ENCODE measurements at places on chromosomes 16 and 17.

- no peak for DNase-seq
These were observed 3.1 kb downstream of the SCNN1G start for GRCh38 chr16:23185656-23186055.

GRCh38 chr16:85635545-85636140, 22.5 kb downstream of the GSE1 start:
- DNase-seq = no peak

DNA sequence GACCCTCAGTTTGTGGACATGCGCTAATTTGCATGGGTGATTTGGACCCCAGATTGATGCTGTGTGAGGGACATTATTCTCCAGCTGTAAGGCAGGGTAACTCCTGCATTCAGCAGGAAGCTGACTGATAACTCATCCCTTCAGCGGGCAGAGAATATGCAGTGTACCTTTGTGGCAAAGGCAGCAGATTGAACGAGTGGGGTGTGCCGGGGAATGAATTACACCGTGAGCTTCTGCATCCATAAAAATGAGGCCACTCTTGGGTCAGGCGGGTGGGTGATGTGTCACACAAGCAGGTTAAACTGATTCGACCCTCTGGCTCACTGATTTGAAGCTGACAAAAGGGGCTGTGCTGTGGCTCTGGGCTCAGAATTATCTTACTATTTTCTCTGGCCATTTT, 128.9 kb upstream of the PMFBP1 start:
- no peak for DNase-seq

GRCh38 chr17:49111934-49112333, 20.6 kb upstream of the B4GALNT2 start:
- no peak for DNase-seq

DNA sequence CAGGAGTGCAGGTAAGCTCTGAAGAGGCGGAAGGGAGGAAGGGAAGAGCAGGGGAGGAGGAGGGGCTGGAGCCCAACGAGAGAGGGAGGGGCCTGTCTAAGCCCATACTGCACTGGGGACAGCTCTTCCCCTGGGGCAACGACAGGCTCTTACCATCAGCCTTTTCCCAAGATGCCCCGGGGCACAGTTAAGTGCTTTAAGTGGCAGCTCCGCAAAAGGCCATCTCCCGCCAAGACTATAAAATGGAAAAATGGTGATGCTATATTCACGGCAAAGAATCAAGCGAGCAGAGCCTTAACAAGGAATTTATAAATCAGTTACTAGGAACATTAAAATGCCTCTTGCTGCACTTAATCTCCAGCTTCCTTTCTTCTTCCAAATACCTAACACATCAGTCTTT, 110.2 kb upstream of the NLRP1 start:
- no peak for DNase-seq

GRCh38 chr17:50134206-50135110, 4.5 kb upstream of the SAMD14 start:
- DNase-seq = no peak

DNA sequence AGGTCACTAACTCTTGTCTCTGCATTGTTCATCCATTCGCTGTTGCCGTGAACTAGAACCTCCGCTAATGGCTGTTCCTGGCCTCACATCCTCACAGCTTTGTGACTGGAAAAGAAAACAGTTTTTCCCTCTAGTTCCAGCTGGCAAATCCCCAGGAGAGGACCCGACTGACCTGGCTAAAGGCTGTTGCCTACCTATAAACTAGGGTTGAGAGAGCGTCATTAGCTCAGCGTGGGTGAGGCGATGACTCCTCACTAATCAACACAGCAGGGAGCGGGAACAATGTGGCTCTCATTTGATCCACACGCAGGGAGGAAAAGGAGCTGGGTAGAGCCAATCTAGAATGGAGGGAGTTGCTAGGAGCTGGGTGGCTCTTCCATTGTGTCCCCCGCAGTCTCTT, 282.1 kb upstream of the IRX5 start:
- DNase-seq = no peak

DNA sequence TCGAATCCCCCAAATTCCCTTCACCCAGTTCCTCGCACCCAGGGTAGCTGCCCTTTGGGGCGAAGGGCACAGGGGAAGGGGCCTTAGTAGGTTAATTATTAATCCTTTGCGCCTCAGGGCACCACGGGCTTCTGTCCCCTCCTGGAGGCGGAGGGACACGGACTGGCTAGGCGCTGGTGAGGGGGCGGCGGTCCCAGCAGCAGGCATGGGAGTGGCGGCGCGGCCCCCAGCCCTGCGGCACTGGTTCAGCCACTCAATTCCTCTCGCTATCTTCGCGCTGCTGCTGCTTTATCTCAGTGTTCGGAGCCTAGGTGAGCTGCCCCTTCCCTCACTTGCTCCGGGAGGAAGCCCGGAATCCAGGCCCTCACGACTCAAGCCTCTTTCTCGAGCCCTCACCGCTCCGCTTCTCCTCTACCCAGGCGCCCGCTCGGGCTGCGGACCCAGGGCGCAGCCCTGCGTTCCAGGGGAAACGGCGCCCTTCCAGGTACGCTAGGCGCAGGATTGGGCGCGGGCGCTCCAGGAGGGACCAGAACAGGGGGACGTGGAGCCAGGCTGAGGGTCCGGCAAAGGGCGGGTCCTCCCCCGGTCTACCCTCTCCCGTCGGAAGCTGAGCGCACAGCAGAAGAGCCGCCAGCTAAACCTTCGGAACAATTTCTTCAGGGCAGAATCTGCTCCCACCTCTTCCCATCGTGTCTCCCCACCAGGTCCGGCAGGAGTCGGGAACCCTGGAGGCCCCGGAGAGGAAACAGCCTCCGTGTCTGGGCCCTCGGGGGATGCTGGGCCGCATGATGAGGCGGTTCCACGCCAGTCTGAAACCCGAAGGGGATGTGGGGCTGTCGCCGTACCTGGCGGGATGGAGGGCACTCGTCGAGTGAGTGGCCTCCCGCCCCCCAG, at the start of gene GLTPD2:
GLTPD2 (plus strand) TSS at position 158 of the 894 bp plus-strand sequence; CDS start at position 206, 48 bp downstream.
- no peak for DNase-seq

- DNase-seq = no peak
These were observed 141.3 kb downstream of the CYB561 start for GRCh38 chr17:63304704-63305261.

DNA sequence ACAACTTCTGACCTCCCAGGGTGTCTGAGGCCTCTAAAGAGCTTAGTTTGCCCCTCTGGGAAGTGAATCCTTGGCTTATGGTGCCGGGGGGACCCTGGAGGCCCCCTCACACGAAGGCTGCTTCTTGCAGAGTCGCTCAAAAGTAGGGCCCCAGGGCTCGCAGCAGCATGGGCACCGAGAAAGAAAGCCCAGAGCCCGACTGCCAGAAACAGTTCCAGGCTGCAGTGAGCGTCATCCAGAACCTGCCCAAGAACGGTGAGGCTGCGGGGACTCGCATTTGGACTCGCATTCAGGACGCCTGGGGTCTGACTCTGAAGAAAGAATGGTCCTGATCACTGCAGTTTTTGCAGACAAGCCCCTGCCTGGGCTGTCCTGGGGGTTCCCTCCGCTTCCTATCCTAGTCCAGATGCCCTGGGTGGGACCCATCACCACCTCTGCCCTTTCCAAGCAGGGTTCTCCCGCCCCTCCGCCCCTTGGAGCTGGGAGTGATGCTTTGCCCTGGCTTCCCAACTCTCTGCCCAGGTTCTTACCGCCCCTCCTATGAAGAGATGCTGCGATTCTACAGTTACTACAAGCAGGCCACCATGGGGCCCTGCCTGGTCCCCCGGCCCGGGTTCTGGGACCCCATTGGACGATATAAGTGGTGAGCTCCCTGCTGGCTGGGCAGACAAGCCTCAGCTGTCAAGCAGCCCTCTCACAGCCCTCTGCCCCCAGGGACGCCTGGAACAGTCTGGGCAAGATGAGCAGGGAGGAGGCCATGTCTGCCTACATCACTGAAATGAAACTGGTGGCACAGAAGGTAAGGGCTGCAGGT, 698 bp downstream of the ACBD4 start:
- no peak for DNase-seq

DNA sequence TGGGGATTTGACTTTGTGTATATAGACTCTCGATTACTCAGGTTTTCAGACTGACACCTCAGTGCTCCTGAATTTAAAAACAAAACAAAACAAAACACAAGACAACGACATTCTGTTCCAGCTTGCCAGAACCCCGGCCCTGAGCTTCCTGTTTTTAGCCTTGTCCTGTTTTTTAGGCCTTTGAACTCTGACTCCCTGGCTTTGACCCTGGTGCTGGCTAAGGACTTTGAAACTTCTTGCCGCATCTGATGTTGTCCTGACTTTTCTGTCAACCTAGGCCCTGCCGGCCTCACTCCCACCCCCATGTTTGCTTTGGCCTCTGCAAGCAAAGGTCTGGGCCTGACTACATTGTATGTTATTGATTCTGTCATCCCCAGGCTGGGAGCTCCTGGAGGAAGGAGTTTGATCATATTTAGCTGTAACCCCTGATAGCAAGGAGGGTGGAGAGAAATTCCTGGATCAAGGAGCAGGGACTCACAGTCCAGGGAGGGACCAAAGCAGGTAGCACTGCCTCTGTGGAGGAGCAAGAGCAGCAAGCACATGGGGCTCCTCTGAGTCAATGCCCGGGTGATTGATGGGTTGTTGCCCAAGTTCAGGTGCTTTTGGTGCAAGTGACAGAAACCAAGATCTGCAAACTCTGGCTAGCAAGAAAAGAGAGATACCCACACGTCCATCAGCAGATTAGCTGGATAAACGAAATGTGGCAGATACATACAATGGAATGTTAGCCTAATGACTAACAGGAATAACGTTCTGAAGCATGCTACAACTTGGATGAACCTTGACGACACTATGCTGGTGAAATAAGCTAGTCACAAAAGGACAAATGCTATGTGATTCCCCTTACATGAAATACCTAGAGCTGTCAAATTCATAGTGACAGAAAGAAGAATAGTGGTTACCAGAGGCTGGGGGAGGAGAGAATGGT, 7.7 kb downstream of the CCL16 start:
- DNase-seq = no peak

- DNase-seq = no peak
These were observed 186.2 kb upstream of the WSCD1 start for GRCh38 chr17:5883775-5884665.

DNA sequence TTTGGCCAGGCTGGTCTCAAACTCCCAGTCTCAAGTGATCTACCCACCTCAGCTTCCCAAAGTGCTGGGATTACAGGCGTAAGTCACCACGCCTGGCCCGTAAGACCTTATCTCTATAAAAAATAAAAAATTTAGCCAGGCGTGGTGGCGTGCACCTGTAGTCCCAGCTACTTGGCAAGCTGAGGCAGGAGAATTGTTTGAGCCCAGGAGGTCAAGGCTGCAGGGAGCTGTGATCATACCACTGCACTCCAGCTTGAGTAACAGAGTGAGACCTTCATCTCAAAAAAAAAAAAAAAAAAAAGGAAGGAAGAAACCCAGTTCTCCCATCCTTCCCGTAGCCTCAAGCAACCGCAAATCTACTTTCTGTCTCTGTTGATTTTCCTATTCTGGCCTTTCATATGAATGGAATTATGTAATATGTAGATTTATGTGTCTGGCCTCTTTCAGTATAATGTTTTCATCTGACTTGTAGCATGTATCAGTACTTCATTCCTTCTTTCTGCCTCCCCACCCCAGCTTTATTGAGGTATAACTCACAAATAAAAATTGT, 11.2 kb downstream of the CASC3 start:
- DNase-seq = no peak

- no peak for DNase-seq
These were observed 2.6 kb downstream of the ATP2C2 start for GRCh38 chr16:84370723-84371552.

GRCh38 chr17:2730764-2731353, 18.6 kb downstream of the CCDC92B start:
- DNase-seq = no peak

DNA sequence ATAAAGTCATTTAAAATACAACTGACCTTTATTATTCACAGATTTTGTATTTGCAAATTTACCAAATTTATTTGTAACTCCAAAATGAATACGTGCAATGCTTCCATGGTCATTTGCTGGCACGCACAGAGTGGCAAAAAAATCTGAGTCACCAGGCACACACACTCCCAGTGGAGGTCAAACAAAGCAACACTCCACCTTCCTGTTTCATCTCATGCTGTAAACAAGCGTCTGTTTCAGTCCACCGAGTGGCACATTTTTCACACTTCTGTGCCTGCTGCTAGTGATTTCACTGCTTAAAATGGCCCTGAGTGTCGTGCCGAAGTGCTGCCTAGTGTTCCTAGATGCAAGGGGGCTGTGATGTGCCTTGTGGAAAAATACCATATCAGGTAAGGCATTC, 17.8 kb upstream of the ITGAE start:
- DNase-seq = no peak

DNA sequence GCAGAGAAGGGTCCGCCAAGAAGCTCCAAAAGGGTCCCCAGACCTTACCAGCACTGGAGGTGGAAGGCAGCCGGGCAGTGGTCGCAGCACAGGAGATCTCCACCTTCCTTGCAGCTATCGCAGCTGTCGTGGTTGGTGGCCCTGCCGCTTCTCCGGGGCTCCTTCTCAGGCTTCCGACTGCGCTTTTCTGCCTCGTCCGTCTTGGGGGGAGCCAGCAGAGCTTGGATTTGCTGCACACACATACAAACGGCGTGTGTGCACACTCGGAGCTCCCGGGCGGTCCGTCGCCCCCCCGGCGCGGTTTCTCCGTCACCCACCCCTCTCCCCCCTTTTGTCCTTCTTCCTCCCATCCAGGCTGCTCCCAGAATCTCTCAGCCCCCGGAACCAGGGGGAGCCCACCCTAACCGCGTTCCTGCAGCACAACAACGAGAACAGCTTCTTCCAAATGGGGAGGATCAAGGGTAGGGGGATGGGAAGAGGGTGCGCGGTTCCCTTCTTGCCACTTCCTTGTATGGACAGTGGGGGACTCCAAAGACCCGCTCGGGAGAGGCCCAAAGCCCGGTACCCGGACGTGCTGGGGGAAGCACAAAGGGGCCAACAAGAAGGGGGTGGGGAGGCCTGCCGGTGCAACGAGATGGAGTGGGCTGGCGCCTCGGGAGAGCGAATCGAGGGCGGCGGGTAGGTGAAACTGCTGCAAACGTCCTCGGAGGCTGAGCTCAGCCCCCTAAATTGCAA, 1.1 kb downstream of the PHF12 start:
- DNase-seq = no peak

DNA sequence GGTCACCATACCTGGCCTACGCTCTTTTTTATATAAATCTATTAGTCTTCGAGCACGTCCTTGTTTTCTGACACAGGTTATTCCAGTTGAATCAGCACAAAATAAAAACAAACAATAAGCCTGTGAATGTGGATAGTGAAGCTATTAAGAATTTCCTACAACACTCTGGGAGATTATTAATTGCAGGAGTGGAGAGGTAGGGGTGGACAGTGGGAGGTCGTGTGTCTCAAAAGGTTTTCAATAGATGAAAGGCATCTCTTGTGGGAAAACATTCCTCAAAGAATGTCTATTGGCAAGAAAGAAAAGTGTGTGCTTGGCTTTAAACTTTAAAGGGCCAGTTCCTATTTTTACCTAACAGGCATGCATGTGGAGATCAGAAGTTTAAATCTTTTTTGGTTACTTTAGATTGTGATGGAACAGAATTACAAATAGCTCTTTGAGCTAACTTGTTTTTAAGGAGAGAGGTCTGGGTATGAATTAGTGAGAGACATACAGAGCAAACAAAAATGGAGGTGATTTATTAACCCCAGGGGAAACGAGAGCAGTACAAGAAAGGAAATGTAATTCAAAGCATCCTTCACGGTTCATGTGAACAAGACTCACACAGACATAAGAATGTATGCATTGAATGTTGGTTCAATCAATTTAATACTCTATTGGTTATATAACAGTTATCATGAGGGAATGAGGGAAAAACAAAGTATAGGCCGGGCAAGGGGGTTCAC, 9.0 kb downstream of the SMYD4 start:
- no peak for DNase-seq

Measured in dorsolateral prefrontal cortex (tissue), 122 donors.